ENCODE measurements at places on chromosomes 5 and 9.

DNA sequence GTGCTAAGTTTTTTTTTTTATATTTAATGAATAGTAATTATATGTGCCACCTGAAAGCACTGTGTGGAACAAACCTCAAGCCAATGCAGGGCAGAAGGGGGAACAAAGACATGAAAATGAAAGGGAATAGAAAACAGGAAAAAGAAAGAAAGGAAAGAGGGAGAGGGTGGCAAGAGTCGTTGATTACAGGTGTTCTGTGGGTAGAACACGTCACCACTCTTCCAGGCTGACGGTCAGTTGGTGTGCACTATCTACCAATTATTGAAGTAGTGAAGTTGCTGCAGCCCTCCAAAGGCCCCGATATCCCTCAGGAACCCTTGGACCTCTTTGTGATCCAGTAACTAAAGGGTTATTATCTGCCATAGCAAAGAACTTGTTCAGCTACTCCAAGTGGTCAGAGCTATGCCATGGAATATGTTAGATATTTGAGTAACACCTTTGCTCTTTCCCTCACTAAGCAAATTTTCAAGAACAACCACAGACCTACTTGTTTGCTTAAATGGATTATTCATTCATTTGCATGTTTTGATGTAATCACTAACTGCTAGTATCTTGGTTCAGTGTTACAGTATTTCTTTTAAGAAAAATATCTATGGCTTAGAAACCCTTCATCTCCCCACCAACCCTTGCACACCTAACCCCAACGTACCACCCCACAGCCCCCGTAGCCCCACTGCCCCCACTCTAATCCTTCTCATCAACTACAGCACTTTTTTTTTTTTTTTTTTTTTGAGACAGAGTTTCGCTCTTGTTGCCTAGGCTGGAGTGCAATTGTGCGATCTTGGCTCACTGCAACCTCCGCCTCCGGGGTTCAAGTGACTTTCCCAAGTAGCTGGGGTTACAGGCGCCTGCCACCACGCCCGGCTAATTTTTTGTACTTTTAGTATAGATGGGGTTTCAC lies 31.3 kb downstream of the FYB1 start:
- DNase-seq: no peak

- no peak for DNase-seq
These were observed 20.9 kb upstream of the DPYSL3 start for GRCh38 chr5:147530530-147531389.

- no peak for DNase-seq
These were observed 8.5 kb downstream of the HCN1 start for GRCh38 chr5:45687701-45688100.

DNA sequence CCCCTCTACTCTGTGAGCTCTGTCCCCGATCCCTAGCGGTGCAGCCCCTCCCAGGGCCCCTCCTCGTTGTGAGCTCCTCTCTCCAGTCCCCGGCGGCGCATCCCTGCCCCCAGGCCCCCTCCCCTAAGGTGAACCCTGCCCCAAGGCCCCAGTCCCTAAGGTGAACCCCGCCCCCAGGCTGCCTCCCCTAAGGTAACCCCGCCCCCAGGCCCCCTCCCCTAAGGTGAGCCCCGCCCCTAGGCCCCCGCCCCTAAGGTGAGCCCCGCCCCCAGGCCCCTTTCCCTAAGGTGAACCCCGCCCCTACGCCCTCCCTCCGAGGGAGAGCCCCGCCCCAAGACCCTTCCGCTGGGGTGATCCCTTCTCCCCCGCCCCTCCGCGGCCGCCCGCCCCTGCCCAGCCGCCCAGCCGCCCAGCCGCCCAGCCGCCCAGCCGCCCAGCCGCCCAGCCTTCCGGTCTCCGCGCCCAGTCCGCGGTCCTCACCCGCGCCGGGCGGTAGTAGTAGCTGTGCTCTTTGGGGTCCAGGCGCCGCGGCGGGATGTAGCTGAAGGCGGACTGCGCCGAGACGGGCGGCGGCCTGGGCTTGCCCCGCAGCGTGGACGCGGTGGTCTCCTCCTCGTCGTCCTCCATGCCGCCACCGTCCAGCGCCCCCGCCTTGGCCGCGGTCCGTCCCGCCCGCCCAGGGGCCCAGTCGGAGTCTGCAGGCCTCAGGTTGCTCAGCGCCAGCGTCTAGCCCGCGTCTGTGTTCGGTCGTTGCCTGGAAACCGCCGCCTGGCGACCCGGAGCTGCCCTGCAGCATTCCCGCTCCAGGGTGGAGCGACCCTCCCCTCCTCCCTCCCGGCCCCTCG lies at the start of gene CFAP90:
Gene CFAP90, minus strand, starts transcription at position 739 of the 845 bp plus-strand sequence. Its CDS starts 112 bp downstream, at position 627.
- DNase-seq: no peak

DNA sequence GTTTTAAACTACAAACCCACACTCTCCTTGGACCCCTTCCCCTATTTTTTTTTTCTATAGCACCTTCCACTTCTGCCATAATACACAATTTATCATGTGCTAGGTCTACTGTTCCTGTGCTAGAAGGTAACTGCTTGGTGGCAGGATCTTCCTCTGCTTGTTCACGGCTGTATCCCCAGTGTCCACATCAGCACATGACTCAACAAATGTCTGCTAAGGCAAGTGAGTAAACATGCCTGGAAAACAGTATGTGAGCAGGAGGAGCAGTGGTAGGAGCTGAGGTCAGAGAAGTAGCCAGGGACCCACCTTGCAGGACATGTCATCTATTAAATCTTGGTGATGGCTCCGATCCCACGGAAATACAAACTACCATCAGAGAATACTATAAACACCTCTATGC lies 79.4 kb downstream of the AUH start:
- DNase-seq: no peak

GRCh38 chr9:69307446-69308205 lies 17.4 kb upstream of the ENTREP1 start:
- DNase-seq: peak; percentile 72

DNA sequence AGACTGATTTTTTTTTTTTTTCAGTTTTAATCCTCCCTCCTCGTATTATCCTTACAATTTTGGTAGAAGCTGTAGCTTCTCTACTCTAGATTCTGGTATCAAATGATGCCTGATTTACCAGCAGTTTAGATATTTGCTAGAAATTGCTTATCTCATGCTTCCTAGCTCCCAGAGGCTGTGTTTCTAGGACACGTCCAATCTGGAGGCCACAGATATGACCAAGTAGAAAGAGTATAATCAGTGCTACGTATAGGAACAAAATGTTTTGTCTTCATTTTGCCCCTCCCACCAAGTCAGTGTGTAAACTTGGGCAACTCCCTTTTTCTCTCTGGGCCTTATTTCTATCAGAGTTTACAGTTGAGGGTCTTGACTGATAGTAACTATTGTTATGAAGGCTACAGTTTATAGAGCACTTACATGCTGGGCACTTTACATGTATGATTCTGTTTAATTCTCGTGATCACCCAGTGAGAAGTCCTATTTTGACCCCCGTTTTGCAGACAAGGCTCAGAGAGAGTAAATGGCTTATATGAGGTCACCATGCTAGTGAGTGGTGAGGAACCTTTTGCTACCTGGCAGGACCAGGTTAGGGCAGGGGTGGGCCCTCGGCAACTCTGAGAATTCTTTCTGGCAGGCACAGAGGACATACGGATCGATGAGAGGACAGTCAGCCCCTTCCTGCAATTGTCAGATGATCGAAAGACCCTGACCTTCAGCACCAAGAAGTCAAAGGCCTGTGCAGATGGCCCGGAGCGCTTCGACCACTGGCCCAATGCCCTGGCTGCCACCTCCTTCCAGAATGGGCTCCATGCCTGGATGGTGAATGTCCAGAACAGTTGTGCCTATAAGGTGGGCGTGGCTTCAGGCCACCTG lies 7.6 kb downstream of the HDHD3 start:
- no peak for DNase-seq

All from smooth muscle cell of the brain vasculature (primary cell).